Effector memory CD4-positive, alpha-beta T cell (primary cell): ENCODE measurements at places on chromosomes 4 and X.

DNA sequence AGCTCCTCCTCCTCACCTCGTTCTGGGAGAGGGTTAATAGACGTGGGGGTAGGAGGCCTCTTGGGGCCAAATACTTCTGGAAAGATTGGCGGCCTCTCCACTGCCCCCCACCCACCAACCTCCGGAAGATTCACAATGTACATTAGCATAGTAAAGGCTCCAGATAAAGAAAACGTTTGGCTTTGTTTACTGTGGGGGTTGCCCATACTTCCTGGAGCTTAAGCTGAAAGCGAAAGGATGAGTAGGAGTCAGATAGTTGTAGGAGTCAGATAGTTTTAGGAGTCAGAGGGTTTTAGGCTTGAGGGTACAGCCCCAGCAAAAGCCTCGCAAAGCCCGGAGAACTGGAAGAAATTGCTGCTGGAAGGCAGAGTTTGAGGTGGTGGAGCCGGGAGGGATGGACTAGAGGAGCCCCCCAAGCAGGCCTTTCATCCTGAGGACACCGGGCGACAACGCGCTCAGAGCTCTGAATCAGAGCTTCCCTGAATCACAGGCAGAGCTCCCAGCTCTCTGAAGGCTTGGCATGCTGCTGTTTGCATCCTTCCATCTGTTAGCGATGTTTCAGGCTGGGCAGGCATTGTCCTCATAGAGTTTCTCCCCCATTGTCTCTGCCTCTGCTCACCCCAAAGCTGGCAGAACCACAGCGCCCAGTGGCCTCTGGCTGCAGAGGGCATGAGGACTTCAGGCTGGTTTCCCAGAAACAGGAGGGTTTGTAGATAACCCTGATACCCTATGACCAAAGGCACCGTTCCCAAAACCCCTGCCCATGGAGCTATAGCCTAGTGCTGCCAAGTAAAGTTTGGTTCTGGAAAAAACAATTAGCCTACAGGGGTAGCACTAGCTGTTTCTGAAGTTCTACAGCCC lies 280.7 kb downstream of the BCOR start:
- DNase-seq: no peak

DNA sequence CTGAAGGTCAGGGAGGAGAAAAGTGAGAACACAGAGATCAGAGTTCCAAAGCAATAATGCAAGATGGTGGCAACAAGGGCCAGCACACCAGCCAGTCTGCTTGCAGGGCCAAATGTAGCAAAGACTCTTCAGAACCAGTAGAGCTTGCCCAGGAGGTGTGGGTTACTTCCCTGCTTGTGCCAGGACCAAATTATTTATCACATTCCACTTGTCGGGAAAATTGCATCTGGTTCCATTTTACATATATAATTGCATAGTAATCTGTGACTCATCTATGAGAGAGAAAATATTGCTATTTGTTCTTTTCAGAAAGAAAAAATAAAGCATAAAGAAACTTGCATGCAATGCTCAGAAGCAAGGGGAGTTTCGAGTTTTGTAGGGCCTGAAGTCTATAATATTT lies 41.4 kb downstream of the MAML3 start:
- DNase-seq: no peak

DNA sequence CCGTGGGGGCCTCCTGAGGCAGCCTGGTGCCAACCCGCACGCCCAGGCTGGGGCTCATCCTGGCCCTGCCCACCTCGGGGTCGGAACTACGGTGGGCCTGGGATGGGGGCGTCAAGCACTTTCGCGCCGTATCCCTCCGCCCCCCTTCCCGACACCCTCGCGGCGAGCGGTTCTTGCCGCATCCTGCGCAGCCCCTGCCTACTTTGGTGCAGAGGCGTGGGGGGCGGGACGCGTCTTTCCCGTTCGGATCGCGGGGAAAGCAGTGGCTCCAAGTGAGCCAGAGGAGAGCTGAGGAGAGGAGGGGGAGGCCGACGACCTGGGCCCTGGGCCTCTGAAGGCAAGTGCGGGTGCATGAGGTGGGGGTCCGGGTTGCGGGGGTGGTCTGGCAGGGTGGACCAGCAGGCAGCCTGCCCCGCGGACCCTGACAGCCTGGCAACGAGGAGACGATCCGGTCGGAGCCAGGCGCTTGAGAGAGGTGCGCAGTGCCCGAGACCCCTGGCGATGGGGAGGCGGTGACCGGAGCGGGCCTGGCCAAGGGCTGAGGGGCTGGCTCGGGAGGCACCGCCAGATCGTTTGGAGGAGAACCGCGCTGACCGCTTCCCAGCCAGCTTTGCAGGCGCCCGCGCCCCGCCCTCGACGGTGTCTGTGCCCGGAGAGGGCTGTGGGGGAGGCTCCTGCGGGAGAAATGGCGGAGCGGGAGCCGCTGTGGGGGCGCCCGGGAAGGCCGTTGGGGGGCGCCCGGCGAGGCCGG lies at the start of gene GPRASP2:
GPRASP2 (plus strand) TSS at position 233 of the 751 bp plus-strand sequence. CDS start 2,422 bp downstream, outside the sequence.
- DNase-seq: no peak

GRCh38 chr4:6225469-6225868 lies 25.1 kb upstream of the JAKMIP1 start:
- DNase-seq: no peak

GRCh38 chr4:77347351-77347966 lies 190.5 kb downstream of the CCNG2 start:
- no peak for DNase-seq

GRCh38 chr4:2595952-2596552 lies 59.6 kb downstream of the FAM193A start:
- no peak for DNase-seq
